AG08395 (cell line): ENCODE measurements at places on chromosomes 12 and 14.
A peak's percentile ranks its signal among the peaks of the same experiment; 100 is the strongest.

DNA sequence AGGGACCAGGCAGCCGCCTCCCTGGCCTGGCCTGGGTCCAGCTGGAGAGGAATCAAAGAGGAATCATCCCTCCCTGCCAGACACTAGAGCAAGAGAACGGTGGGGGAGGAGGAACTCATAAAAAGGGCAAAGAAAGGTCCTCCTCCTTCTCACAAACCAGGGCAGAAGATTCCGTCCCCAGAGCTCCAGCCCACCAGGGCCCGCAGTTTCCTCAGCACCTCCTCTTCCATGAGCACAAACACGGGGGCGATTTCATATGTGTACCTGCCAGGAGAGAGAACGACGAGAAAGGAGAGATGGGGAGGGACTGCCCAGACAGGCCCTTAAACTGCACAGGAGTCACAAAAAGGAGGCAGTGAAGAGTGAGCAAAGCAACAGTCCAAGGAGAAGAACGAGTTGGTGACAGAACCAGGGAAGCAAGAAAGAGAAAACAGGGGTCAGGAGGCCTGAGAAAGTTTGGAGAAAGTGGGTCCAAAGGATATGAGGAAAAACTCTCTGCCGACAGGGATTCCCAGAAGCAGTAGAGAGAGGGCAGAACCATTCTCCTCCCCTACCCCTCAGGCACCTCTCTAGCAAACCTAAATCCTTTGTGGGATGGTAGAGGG lies 8.7 kb upstream of the ZNF740 start:
- peak; percentile 40 for DNase-seq

DNA sequence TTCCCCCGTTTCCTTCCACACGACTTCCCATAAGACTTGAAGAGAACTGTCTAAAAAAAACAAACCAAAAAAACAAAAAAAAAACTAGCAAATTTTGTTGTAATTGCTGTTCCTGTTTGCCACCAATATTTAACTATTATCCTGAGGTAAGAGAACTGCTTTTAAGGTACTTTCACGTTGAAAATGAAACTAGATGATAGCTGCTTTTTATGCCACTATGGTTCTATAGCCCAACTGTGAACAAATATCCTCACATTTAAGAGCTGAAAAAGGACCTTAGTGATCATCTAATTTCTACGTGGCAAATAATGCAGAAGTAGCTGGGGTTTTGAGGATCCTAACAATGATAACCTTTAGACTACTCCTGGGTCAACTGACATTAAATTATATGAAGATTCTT lies 98.6 kb downstream of the TAOK3 start:
- DNase-seq, result no peak

DNA sequence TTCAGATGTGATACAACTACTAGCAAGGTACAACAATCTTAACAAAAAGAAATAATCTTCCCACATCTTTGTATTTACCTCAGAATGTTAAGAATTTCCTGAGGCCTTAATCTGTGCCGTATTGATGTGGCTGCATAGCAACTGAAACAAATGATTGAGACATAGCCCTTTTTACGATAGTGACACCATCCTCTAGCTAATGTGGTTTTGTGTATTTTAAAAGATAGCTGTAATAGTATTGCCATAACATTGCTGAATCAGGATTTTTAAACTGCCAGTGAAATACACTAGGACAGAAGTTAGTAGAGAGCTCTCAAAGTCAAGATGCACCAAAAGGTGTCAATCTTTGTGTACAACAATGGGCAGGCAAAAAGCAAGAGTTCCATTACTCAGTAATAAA lies 11.9 kb downstream of the NPAS3 start:
- DNase-seq, result no peak

DNA sequence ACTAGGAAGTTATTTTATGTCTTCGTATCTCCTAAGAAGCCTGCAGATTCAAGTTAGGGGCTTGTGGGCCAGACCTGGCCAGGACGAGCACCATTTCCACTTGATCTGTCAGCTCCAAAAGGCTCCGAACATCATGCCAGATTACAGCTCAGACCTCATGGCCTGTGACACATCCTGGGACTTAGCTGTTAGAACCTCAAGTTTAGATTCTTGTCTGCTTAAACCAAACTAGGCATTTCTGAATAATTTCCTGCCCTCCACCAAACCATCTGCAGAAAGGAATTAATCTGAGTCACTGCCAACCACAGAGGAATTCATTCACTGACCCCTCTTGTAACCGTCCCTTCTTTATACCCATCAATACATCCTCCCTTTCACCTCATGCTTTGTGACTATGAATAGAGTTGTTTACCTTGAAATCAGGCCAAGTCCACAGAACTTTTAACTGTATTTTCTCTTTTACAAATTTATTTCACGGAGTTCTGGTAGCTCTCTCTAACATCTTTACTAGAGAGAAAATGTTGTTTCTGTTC lies 120.3 kb downstream of the FBXL14 start:
- peak; percentile 85 for DNase-seq

DNA sequence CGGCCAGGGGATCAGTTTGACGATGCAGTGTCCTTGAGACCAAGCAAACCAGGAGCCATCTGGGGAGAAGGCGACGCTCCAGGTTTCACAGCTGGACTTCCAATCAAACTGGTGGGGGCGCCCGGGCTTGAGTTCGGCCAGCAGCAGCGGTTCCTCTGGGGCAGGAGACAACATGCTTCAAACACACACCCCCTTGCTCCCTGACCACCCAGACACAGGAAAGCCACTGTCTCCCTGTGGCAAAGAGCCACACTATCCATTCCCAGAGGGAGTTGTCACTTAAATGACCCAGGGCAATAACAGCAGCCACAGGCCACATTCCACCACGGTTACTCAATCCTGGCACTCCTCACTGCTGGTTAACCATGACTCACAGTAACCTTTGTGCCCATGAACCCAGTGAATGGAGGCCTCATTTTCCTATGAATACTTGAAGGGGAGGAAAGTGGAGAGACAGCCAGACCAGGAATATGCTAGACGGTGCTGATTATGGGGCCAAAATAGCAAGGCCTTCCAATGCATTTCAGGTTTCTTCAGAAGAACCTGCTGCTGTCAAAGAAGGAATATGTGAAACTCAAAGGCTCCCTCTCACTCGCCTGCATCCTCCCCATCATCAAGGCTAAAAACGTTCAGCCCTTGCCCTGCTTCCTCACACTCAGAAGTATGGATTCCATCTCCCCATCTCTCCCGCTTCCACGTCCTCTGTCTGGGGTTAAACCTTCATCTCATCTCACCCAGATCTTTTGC lies 8.5 kb downstream of the WSB2 start:
- DNase-seq, result peak; percentile 98

DNA sequence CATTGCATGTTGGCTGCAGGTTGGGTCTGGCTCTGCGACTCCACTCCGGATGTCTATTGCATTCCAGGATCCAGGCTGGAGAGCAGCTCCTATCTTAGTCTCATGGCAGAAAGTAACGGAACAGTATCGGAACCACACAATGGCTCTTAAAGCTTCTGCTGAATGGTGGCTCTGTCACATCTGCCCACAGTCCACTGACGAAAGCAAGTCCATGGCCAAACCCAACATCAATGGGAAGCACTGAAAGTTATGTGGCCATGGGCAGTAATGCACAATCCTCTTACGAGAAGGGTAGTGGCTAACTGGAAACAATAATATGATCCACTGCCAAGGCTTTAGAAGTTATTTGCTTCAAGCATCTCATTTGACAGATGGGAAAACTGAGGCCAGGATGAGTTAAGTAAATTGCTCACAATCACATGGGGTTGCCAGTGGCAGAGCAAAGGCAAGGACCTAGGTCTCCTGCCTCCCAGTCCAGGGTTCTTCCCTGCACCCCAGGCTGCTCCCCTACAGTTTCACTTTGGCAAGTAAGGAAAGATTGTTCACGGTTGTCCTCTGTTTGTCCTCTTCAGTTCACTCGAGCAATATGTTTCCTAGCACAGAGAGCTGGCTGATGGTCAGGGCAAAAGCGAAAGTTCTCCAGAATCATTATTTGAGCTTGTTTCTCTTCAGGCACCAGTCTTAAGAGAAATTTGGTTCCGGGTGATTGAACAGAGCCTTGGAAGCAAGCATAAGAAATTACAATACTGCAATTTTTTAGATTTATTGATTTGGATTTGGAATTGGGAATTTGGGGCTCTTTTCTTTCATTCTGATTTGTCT lies 54.2 kb downstream of the CKAP4 start:
- DNase-seq, result no peak

GRCh38 chr12:1933342-1934051 lies 15.0 kb upstream of the CACNA2D4 start:
- no peak for DNase-seq

- peak; percentile 53 for DNase-seq
These were observed 72.4 kb downstream of the RASSF3 start for GRCh38 chr12:64682572-64683277.

- no peak for DNase-seq
These were observed 369.7 kb downstream of the ALG10 start for GRCh38 chr12:34391771-34392581.

- DNase-seq, result no peak
These were observed 1338.8 kb upstream of the SEL1L start for GRCh38 chr14:82872494-82872893.
